ENCODE measurements at places on chromosomes 11 and 22. TPM values are rescaled to one million over a fixed set of nuclear protein-coding genes. Genes with fewer than 3 reads are reported as not detected.

- DNase-seq = no peak
Measured at GRCh38 chr11:103959279-103959942, 77.0 kb upstream of the DDI1 start.

GRCh38 chr11:70087446-70088167 lies 9.5 kb downstream of the ANO1 start:
- DNase-seq = no peak

- peak; percentile 72 for DNase-seq
Measured at GRCh38 chr22:19981171-19981960, 35.3 kb downstream of the ARVCF start.

GRCh38 chr22:32562916-32563315 lies 88.3 kb downstream of the FBXO7 start:
- DNase-seq = no peak

DNA sequence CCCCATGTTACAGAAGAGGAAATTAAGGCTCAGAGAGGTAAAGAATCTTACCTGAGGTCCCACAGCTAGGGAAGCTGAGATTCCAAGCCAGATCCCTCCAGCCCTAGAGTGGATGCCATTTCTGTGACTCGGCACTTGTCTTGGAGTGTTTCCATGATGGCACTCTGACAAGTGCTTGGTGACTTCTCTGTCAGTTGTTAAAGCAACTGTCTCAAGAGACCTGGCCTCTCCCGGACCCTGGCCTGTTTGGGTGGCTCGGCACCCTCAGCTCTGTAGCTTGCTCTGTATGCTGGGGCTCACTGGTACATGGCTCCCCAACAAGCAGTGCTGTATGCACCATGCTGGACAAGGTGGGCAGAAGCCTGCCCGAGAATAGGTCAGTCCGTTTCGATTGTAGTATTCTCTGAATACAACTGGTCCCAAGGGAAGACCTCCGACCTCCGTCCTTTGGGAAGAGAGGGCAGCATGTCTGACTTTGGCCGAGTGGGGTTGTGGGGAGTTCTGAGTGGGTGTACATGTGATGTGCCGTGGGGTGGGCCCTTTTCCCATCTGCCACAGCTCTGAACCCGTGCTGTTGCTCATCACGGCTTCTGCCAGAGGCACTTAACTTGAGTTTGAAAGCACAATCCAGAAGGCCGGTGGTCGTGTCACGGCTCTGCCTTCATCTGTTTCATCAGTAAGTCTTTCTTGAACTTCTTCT lies 12.4 kb downstream of the ACO2 start:
- no peak for DNase-seq

Gene KRTAP5-7
- total RNA-seq = not detected

Gene UCP3
- 0.91 TPM for total RNA-seq

Gene RGL4
- total RNA-seq = not detected

Gene FREY1
- total RNA-seq = 0.66 TPM

Gene CCDC89
- total RNA-seq = 0.12 TPM

Gene FERMT3
- 8.4 TPM for total RNA-seq

Gene PLAAT5
- total RNA-seq = 4.6 TPM
